ENCODE measurements at places on chromosomes 4 and X.
A peak's percentile ranks its signal among the peaks of the same experiment; 100 is the strongest.

DNA sequence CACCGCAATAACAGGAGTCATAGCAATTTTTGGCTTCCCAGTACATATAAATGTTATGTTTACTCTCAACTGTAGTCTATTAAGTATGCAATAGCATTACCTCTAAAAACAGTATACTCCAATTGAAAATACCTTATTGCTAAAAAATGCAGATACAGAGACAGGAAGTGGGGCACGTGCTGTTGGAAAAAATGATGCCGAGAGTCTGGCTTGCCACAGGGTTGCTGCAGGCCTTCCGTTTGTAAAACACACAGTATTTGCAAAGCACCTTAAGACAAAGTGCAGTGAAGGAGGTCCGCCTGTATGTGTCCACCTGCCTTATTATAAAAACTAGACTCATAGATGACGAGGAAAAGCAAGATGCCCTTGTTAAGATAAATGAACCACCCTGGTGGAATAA is 23.5 kb downstream of the CD99 start:
- DNase-seq, result no peak

DNA sequence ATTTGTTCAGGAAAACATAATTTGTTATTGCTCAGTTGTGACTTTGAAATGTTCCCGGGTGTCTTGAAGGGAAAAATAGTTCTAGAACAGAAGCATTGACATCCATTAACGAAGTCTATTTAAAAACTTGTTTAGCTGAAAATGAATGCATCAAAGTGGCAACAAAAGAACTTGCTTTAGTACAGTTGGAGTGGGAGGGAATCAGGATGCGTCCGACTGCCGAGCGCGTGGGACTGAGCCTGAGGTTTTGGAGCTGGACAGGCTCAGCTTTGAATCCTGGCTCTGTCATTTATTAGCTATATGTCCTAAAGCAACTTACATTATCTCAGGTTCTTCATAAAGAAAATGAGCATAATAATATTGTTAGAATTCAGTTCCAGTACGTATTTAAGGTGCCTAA is 9.0 kb upstream of the ERVMER34-1 start:
- DNase-seq, result no peak

GRCh38 chr4:100799761-100800539 is 282.1 kb upstream of the EMCN start:
- DNase-seq, result no peak

GRCh38 chr4:147355847-147356246 is 125.0 kb upstream of the EDNRA start:
- no peak for DNase-seq

DNA sequence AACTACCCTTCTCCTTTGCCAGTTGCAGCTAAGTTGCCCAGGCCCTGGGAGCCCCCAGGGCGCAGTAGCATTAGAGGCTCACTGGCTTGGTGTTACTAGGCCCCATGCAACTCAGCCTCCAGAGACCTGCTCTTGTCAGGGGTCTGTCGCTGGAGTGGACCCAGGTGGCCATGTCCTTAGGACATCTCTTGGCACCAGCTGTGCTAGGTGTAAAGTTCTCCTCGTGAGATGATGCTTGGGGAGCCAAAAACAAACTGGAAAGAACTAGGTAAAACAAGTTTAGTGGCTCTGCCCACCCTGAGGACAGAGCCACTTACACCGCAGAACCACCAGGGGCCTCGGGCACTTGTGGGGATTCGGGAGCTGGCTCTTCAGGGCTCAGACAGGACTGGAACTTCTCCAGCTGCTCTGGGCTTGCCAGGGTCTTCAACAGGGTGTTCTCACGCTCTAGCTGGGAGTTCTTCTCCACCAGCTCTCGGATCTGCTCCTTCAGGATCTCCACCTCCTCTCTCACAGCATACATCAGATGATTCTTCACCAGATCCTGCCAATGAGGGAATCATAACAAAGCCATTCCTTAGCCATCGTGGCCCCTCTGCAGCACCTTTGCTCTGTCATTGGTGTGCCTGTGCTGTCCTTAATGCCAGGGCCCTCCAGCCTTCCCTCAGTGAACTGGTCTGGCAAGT is 61.2 kb downstream of the TSC22D3 start:
- no peak for DNase-seq

DNA sequence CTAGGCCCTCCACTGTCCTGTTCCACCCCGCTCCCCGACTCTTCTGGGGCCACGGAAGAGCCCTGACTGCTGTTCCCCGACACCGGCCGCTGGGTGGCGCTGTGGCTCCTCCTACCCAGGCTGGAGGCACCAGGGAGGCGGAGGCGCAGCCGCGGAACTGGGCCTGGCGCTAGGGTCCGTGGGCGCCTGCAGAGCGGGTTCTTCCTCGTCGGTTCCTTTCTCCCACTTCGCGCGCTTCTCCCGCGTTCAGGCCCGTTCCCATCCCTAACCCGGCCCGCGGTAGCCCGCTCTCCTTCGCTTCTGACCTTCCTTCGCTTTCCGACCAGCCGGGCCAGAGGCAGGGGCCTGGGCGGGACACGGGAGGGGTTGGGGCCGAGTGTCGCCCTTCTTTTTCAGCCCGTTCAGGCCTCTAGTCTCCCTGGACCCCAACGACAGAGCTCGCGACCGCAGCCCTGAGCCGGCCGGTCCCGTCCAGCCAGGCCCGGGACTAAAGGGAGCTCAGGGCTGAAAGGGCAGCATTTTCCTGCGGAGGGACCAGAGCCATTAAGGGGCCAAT is 34.3 kb downstream of the NALF2 start:
- no peak for DNase-seq

- no peak for DNase-seq
These were observed 2.1 kb downstream of the GSTCD start for GRCh38 chr4:105710678-105711077.

GRCh38 chr4:155392481-155393184 is 15.9 kb upstream of the MAP9 start:
- DNase-seq, result peak; percentile 38

GRCh38 chr4:124189545-124189944 is 523.0 kb downstream of the ANKRD50 start:
- no peak for DNase-seq

DNA sequence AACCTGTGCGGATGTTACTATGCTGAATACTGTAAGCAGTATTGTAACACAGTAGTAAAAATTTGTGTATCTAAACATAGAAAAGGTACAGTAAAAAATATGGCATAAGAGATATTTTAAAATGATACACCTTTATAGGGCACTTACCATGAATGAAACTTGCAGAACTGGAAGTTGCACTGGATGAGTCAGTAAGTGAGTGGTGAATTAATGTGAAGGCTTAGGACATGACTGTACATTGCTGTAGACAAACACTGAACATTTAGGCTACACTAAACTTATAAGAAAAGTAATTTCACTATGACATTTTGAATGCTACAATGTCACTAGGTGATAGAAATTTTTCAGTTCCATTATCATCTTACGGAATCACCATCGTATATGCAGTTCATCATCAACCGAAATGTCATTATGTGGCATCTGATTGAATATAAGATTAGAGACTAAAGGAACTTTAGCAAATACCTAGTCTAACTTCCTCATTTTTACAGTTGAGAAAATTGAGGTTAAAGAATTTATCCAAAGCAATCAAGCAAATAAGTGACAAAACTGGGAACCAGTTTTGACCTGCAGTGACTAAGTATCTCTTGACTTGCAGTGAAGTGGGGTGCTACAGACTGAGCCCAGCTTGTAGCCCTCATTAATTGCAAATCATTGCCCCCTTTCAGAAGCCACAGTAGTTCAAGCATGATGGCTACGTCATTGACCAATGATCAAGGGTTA is 55.3 kb downstream of the EGF start:
- DNase-seq, result no peak

GRCh38 chrX:102958794-102959193 is 21.7 kb downstream of the RAB40AL start:
- DNase-seq, result no peak

DNA sequence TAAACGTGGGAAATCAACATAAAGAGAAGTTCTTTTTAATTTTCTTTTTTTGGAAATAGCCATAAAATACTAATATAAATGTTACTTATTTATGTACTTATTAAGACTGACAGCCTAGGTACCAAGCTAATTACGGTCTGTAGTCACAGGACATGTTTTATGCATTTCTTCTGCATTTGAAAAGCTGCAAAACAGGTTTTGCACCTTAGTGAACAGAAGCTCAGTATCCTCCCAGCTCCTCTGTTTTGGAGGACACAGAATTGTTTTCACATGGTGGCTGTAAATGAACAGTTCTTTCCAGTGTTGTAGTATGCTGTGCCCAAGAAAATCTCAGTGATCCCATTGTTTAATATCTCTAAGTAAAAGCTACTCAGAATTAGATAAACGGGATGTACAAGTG is 1788.0 kb upstream of the TENM3 start:
- DNase-seq, result no peak
